Fibroblast of the conjunctiva (primary cell): ENCODE measurements at places on chromosomes 3 and 15.

- no peak for DNase-seq
Observed at GRCh38 chr3:145959457-145960088, 201.4 kb downstream of the PLOD2 start.

DNA sequence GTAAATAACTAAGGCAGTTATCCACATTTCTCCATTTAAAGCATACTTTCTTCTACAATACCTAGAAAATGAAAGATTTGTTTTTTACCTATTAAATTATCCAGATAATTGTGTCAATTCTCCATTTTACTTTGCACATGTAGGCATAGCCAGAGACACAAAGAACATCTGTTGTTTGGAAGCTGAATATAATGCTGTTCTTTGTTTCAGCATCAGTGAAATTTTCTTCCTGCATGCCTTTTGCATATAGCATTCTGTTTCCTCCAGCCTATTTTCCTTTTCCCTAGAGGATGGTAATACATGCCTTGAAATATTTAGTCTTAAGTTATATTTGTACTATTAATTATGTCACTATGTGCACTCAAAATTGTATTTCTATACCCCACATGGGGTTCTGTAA is 233.7 kb downstream of the CNTN6 start:
- DNase-seq: no peak

DNA sequence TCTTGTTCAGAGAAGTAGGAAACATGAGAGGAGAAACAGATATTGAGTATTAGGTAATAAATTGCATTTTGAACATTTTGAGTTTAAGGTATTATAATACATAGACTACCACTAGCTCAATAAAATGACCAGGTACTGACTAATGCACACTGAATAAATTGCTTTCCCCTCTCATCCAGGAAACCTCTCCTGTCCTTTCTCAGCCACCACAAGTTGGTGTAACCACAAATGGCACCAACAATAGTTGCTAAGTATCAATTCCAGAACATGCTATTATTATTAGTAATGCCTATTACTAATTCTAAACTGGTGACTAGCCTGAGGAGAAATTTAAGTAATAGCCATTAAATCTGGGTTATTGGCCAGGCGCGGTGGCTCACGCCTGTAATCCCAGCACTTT is 47.3 kb upstream of the XRN1 start:
- DNase-seq: no peak

- no peak for DNase-seq
Observed at GRCh38 chr15:31042751-31043150, 51.3 kb upstream of the MTMR10 start.

- no peak for DNase-seq
Observed at GRCh38 chr3:86239946-86240345, 751.0 kb downstream of the VGLL3 start.

- DNase-seq: no peak
Observed at GRCh38 chr3:122488262-122488973, 26.3 kb downstream of the KPNA1 start.

- DNase-seq: no peak
Observed at GRCh38 chr15:58308742-58309355, 122.9 kb upstream of the LIPC start.

- DNase-seq: no peak
Observed at GRCh38 chr3:60774617-60775016, 476.6 kb downstream of the FHIT start.

DNA sequence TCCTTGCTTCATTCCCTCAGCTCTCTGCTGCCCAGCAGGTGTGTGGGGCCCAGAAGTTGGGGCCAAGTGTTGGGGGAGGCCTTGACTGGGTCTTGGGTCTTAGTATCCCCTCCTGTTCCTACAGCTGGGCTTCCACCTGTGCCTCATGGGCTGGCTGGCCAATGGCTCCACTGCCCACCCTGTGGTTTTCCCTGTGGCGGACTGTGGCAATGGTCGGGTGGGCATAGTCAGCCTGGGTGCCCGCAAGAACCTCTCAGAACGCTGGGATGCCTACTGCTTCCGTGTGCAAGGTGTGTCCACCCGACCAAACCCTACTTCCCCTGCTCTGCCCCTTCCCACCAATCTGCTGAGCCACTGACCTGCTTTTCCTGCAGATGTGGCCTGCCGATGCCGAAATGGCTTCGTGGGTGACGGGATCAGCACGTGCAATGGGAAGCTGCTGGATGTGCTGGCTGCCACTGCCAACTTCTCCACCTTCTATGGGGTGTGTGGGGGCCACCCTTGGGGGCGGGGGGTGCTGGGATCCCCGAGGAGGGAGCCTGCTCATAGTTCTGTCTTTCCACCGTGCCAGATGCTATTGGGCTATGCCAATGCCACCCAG is 10.9 kb downstream of the NT5DC2 start:
- no peak for DNase-seq

DNA sequence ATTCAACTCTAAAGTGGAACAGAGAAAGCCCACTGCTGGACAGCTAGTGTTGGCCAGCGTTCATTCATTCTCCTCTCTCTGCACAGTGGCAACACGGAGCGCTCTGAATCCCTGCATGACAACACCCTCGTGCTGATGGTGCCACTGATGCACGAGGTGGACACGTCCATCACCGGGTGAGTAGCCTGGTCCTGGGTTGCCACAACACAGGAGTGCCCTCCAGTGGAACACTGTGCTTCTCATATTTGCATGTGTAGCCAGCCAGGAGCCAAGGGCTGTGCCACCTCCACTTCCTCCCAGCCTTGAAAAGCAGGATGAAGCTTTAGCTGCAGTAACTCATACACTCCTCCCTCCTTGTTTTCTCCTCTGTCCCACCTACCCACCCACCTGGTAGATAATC is 120.0 kb upstream of the CTDSPL start:
- DNase-seq: no peak

DNA sequence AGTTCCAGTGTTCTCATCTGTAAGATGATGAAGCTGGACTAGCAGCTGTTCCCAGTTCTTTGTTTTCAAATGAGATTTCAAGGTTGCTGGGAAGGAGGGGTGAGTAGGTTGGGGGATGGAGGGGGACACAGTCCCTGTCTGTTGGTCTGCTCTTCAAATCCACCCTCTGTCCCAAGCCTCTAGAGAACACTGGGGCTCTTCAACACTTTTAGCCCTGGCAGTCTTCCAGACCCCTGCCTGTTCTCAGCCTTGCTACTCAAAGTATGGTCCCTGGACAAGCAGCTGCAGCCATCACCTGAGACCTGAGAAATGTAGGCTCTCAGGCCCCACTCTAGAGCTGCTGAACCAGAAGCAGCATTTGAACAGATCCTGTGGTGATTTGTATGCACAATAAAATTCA is 41.3 kb downstream of the NEK11 start:
- no peak for DNase-seq

- no peak for DNase-seq
Observed at GRCh38 chr3:63034101-63034500, 158.9 kb upstream of the CADPS start.

- no peak for DNase-seq
Observed at GRCh38 chr3:102936511-102937045, 501.8 kb downstream of the ZPLD1 start.

DNA sequence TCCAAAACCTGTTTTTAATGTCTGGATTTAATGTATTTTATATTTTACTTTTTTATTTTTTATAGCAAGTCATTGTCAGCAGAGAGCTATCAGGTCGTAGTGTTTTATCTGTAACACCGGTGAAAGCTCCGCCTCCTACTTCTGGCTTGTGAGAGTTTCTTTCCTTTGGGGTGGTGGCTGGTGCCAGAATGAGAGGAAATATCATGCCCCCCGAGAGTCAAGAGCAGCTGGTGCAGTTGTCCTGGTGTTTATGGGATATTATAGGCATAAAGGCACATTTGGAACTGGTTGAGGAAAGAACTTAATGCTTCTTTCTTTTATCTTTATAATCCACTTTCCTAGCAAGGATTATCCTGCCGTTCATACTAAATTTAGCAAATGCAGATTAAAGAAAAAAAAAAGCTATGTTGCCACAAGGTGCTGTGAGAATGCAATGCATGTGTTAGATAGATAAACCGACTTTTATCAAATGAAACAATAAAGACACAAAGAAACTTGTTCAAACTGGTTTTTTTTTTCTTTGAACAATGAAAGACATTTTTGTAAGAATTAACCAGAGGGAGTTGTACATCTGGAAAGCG is 260.1 kb upstream of the PLSCR5 start:
- no peak for DNase-seq

DNA sequence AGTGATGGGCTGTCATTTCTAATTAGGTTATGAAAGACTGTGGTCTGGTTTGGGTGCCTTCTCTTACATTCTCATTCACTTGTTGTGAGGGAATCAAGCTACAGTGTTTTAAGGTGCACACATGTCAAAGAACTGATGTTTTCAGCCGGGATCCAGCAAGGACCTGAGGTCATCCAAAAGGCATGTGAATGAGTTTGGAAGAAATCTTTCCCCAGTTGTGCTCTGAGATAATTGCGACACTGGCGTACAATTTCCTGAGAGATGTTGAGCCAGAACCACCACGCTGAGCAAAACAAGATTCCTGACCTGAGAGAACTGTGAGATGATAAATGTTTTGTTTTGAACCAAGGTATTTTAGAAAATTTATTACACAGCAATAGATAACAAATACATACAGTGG is 295.3 kb upstream of the SLITRK3 start:
- no peak for DNase-seq

DNA sequence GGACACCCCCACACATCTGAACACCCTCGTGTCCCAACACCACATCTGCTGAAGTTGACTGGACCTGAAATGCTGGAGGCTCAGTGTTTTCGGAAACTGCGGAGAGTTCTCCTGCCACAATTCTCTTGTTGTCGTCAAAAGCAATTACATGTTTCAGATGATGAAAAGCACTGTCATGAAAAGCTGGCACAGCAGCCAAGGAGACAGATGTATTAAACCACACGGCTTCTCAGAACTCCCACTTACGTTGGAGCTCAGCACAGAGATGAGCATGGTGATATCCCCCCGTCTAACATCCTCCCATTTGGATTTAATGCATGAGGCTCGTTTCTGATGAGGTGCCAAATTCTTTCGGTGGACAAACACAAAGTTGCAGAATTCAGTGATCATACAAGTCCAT is 180.1 kb downstream of the RORA start:
- no peak for DNase-seq

DNA sequence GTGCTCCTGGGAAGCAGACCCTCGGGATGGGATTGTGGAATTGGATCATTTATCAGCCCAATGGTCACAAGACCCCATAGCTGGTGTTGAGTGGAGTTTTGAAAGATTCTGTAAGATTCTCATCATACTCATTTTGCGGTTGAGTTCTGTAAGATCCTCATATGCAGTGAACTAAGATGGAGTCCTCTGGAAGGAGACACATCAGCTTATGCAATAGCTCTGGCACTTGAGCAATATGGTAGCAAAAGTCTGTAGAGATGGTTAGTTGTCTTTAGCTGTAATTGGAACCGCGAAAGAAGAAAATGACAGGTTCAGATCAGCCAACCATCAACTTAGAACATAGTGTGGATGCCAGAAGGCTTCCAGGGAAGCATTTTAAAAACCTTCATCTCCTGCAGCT is 184.5 kb upstream of the TSC22D2 start:
- DNase-seq: no peak

DNA sequence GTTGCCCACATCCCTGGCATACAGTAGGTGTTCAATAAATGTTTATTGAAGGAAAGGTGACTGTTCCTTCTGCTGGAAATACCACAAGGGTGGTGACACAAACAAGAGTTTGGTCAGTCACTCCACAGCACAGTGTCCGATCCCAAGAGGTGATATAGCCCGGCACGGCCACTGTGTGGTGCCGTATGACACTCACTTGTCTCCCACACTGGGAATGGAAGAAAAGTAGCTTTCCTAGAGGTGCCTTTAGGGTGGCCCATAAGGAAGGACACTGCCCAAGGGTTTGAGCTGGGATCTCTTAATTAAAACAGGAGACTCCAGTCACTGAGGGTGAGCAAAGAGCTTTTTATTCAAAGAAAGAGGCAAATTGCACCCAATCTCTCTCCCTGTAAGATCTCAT is 40.5 kb downstream of the TGM4 start:
- DNase-seq: no peak

DNA sequence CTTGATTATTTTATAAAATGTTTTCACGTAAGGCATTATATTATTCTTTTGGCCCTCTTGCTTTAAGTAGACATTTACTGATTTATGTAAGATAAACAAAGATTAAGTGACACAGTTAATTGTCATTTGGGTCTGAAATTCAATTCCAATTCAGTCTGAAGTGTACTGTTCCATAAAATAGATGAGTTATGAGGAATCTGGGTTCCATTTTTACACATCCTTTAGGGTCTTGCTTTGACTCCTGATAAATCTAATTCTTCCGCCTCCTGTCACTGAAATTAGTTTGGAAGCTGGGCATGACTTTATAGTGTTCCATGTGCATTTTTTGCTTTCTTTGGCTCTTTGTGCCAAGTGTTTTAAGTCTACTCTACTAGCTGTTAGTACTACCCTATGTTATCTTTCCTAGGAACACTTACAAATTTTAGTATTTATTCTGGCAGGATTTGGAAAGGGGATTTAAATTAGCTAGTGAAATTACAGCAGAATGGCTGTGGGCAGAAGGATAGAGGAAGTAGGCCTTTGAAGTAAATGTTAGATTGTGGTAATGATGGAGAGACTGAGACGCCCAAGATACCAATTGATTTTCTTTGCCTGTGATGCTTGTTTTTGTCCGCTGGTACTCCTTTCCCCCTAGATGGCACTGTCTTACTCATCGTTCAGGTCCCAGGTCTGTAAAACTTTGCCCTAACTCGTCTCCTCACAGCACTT is 14.3 kb downstream of the ARL8B start:
- DNase-seq: no peak

DNA sequence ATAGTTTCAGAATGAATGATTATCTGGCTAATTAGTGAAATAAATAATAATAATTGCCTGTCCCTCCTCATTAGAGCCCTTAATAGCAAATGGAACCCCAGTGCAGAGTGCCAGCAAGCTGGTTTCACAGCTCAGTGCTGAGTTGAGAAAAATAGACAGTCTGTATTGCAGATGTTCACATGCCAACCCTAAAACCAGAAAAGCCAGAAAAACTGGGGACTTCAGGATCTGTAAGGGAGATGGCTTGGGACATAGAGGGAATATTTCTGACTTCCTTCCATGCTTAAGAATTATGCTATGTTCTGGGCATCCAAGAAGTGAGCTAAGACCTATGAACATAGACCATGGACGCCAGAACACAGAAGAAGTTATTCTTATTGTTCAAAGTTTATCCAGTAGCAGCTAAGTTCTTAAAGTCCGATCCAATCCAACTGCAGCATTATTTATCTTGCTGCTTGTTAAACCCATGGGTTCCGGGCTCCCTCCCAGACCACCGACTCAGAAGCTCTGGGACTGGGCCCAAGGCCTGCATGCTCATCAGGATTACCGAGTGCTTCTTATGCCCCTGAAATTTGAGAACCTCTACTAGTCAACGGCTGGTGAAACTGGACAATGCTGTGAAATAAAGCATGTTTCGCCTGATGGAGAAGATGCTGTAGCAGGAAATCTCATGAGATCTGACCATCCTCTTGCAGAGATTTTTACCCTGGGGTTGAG is 158.3 kb downstream of the FOXB1 start:
- DNase-seq: no peak

DNA sequence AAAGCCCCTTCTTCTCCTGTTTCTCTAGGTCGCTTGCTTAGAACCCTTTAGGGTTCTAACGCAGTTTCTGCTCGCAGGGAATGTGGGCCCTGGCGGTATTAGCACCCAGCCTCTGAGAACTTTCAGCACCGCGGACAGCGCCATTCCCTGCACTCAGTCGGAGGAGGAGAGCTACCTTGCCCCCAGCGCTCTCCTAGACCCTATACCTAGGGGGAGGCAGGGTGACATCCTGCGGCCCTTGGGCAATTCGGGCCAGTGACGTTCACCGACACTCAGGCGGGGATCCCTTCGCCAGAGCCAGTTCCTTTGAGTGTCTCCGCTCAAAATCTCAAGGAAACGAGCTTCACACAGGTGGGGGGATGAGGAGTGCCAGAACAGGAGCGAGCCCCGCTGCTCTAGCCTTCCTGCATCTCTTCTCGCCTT is 1.3 kb downstream of the SLC7A14 start:
- peak; percentile 28 for DNase-seq
